ENCODE measurements at places on chromosomes 12 and 14.

DNA sequence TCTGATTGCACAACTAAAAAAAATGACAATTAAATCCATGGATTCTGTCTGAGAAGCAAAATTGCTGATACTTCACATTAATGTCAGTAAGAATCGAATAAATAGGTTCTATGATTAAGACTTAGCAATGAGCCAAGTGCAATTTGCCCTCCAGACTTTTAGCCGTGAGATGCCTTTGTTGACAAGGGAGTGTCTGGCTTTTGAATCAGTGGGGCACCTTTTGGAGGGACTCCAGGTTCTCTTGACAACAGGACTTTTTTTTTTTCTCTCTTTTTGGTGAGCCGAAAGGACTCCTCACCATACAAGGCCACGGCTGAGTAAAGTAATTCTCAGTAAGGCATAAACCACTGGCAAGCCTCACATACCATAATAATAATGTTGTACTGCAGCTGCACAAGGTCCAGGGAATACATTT lies 4.7 kb upstream of the MDM1 start:
- DNase-seq: no peak

GRCh38 chr14:77738559-77739250 lies 22.3 kb downstream of the SNW1 start:
- DNase-seq: no peak

DNA sequence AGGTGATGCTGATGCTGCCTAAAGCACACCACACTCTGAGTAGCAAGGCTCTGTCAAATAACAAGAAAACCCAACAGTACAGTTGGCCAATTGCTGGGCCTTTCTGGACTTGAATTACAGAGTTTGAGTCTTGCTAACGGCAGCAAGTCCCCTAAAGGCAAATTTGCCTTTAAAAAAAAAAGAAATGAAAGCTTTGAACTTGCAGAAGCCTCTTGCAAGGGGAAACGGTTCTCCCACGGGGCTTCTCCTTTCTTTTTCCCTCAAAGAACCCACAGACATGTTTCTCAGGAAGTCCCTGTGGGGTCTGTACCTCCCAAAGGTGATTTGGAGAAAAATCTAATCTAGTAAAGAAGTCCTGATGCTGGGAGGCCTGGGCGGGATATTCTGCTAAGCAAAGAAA lies 191.3 kb upstream of the MYL2 start:
- DNase-seq: no peak

- DNase-seq: no peak
Measured at GRCh38 chr14:53093206-53093605, 59.9 kb downstream of the DDHD1 start.

GRCh38 chr12:104357421-104357952 lies 53.9 kb downstream of the EID3 start:
- DNase-seq: no peak

DNA sequence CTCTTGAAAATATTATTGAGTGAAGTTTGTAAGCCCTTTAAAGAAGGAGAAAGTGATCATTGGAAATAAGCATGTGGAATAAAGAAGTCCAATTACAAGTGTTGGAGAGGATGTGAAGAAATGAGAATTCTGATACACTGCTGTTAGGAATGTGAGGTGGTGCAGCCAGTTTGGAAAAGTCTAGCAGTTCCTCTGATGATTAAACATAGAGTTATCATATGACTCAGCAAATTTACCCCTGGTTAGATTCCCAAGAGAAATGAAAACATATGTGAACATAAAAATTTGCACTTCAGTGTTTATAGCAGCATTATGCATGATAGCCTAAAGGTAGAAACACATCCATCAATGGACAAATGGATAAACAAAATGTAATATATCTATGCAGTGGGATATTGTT lies 319.9 kb downstream of the AEBP2 start:
- DNase-seq: no peak

- no peak for DNase-seq
Measured at GRCh38 chr12:119283310-119283709, 51.2 kb upstream of the CCDC60 start.

GRCh38 chr14:89447182-89447944 lies 30.3 kb upstream of the FOXN3 start:
- no peak for DNase-seq

- no peak for DNase-seq
Measured at GRCh38 chr14:33717866-33718265, 233.0 kb downstream of the EGLN3 start.

DNA sequence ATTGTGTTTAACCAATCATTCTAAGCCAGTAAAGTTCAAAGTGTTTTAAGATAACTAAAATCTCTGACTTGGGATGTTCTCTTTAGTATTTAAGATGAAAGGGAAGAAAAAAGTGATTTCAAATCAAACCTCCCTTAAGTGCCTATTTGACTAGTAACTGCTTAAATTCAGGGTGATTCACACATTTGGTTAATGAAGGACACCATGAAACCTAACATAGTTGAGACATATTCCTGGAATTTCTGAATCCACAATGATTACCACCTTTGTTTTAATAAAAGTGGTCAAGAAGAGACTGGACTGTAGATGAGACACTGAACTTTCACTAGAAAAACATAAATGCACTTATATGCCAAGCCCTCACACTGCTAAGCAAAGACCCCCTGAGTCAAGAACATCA lies 138.7 kb downstream of the MED13L start:
- DNase-seq: no peak

GRCh38 chr12:113467142-113467501 lies 4.5 kb downstream of the LHX5 start:
- no peak for DNase-seq
